ENCODE measurements at places on chromosomes 13 and 19.

- DNase-seq: no peak
These were observed 43.7 kb downstream of the TINCR start for GRCh38 chr19:5524081-5524480.

- no peak for DNase-seq
These were observed at the start of gene KLHL1 for GRCh38 chr13:70108356-70109105. KLHL1 (minus strand) TSS chr13:70108452; CDS start chr13:70107699, 753 bp downstream.

DNA sequence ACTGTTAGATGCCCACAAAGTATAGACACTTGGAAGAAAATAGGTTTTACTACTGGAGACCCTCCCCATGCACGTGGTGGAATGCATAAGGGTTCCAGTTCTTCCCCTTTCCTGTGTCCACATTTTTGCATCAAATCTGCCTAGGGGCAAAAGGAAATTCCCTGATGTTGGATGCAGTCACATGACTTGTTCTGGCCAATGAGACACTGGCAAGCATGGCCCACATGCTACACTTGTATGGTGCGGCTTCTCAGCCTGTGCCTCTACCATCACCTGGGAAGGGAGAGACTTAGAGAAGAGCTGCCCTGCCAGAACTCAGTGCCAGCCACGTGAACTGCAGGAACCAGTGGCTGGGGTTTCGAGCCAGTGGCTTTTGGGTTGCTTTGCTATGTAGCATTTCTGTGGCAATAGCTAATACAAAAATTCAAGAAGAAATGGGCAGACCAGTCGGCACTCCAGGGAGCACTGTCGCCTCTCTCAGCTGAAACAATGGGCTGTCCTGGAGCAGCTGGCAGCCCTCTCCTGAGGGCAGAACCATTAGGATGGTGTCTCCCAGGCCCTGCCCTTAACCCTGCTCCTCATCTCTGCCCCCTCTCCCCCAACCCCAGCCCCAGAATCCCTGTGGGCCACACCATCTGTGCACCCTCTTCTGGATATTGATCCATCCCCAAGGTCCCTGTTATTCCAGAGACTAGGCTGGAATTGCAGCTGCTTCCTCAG, 634.0 kb downstream of the UQCRFS1 start:
- DNase-seq: no peak

- DNase-seq: no peak
These were observed 103.5 kb downstream of the DPF1 start for GRCh38 chr19:38120471-38121025.

Measured in HT-29 (cell line).